Parietal lobe (tissue), 2 donors: ENCODE measurements at places on chromosomes 1 and 21. TPM values are rescaled to one million over a fixed set of nuclear protein-coding genes. Genes with fewer than 3 reads are reported as not detected.

KCNC4 gene
- total RNA-seq: 5.9 TPM

CD101 gene
- total RNA-seq: 4.4 TPM

CYP4A11 gene
- total RNA-seq: 0.31 TPM

AQP10 gene
- not detected for total RNA-seq

DONSON gene
- total RNA-seq: 48.8 TPM

C1QC gene
- total RNA-seq: 6.6 TPM

ZNF670 gene
- 20.7 TPM for total RNA-seq

ARHGAP29 gene
- 15.7 TPM for total RNA-seq

KCNT2 gene
- 49.8 TPM for total RNA-seq

SEC16B gene
- 1.3 TPM for total RNA-seq

SELENON gene
- total RNA-seq: 20.7 TPM

HLX gene
- 0.63 TPM for total RNA-seq

SAMSN1 gene
- 5.0 TPM for total RNA-seq

PTPN7 gene
- total RNA-seq: not detected

TTC34 gene
- total RNA-seq: 0.63 TPM

AIM2 gene
- 19.7 TPM for total RNA-seq

CASQ2 gene
- total RNA-seq: not detected

CFAP107 gene
- not detected for total RNA-seq

TTC22 gene
- total RNA-seq: not detected

PLA2G2A gene
- total RNA-seq: not detected

CR1L gene
- total RNA-seq: not detected

ATP8B2 gene
- 45.7 TPM for total RNA-seq

TAL1 gene
- total RNA-seq: 0.94 TPM

LIN28A gene
- not detected for total RNA-seq

HEATR1 gene
- total RNA-seq: 92.3 TPM

SIK1 gene
- 13.1 TPM for total RNA-seq

IGSF21 gene
- 66.0 TPM for total RNA-seq

C1orf53 gene
- 1.3 TPM for total RNA-seq

LENEP gene
- 2.5 TPM for total RNA-seq

CD1B gene
- not detected for total RNA-seq

SSR2 gene
- total RNA-seq: 185 TPM

APCS gene
- not detected for total RNA-seq

C2CD2 gene
- total RNA-seq: 12.2 TPM

LRRC42 gene
- total RNA-seq: 17.2 TPM

RSPO1 gene
- not detected for total RNA-seq

MARK1 gene
- total RNA-seq: 95.8 TPM

AKR7A3 gene
- total RNA-seq: 2.5 TPM

LAPTM5 gene
- 4.1 TPM for total RNA-seq

CELA3B gene
- not detected for total RNA-seq

ACTL8 gene
- not detected for total RNA-seq

ELAPOR1 gene
- 44.8 TPM for total RNA-seq

CADM3 gene
- 148 TPM for total RNA-seq

TMPRSS2 gene
- total RNA-seq: not detected

MIGA1 gene
- total RNA-seq: 25.0 TPM

SNIP1 gene
- total RNA-seq: 23.5 TPM

CELA2B gene
- not detected for total RNA-seq

CHI3L2 gene
- total RNA-seq: 0.31 TPM

PDE4B gene
- total RNA-seq: 104 TPM

AVPR1B gene
- total RNA-seq: not detected

LRRIQ3 gene
- total RNA-seq: 1.3 TPM

IFFO2 gene
- 5.0 TPM for total RNA-seq
